ENCODE measurements at places on chromosomes 4 and X. TPM values are rescaled to one million over a fixed set of nuclear protein-coding genes. Genes with fewer than 3 reads are reported as not detected.
A peak's percentile ranks its signal among the peaks of the same experiment; 100 is the strongest.

DNA sequence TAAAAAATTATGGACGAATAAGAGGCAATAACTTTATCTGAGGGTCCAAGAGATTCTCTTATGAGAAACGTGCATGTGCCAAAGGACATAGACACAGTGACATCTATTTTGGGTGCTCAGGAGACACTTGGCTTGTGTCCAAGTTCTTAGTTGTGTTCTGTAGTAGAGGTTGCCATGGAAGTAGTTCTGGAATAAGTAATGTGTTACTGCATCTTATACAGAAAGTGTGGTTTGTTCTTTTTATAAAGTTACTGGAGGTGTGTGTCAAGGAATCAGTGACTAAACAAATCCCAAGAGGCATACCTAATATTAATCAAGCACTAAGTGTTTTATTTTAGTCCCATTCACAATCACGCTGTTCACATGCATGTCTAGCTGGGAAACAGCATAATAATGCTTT is 305.7 kb downstream of the ARHGAP24 start:
- DNase-seq, result no peak

- no peak for DNase-seq
Measured at GRCh38 chr4:107468812-107469211, 251.2 kb downstream of the PAPSS1 start.

GRCh38 chr4:13032936-13033335 is 451.2 kb downstream of the RAB28 start:
- no peak for DNase-seq

DNA sequence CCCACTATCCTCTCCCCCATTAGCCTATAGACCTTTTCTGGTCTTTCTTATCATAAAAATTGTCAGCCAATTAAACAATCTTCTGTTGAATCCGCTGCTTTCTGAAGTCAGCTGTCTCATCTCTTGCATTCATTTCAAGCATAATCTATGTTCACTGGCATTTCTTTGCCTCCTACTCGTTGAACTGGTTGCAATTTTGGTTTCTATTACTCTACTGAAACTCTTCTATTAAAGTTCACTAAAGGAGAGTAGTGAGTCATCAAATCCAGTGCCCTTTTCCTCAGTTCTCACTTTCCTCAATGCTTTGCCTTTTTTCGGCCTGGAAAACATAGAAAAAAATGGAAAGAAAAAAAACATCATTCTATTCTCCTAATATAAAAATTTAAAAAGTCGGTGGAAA is 23.9 kb upstream of the CXCL13 start:
- peak; percentile 79 for DNase-seq

DNA sequence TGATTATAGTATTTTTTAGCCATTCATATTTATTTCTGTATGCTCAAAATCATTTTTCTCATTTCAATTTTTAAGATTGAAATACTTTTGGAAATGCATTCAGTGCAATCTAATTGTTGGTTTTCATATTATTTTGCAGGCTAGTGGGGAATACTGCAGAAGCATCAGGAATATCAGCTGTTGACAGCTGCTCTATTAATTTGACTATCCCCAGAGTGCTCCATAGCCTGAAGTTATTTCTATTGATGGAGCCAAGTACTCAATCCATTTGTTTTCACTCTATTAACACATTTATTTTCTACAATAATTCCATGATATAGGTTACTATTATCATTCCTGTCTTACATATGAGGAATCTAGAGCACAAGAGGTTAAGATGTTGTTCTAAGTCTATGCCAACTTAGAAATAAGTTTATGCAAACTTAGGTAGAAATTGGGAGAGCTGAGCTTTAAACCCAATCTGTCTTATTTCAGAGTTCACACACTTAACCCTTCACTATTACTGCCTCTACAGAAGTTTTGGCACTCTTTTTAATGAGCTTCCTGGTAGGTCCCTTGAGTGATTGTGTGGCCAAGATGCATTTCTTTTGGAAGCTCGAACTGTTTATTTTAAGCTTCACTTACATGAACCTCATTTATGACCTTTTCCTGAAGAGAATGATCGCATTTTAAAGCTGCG is 65.6 kb upstream of the PCDH18 start:
- DNase-seq, result no peak

DNA sequence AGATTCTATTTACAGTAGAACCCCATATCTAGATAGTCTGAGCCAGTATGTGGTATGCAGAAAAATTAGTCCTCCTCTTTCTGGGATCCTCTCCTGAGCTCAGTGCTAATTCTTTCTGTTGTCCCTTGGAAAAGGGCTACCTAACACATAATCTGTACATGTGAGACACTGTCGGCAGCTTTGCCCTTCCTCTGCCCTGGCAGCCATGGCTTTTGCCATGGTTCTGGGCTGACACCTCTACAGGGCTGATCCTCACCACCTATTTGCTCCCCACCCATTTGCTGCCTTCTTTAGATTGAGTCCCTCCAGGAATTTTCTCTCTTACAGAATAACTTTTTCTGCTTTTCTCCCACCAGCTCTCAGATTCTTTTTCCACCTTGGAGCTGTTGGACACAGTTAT is 64.7 kb upstream of the MAP9 start:
- DNase-seq, result no peak

DNA sequence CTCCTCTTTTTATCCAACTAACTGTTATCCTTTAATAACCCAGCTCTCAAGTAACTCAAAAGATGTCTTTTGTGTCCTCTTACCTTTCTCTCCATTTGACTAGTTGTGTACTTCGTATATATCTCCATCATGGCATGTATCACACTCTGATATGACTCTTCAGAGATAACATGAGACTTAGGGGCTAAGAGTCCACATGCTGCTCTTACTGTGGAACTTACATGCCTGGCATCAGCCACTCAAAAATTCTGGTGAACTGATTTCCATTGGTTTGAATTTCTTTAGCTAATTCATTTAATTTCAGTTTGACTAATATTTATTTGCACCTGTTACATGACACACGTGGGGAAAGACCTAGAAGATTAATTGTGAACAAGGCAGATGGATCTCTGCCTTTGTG is 317.3 kb downstream of the HS3ST1 start:
- DNase-seq, result no peak

DNA sequence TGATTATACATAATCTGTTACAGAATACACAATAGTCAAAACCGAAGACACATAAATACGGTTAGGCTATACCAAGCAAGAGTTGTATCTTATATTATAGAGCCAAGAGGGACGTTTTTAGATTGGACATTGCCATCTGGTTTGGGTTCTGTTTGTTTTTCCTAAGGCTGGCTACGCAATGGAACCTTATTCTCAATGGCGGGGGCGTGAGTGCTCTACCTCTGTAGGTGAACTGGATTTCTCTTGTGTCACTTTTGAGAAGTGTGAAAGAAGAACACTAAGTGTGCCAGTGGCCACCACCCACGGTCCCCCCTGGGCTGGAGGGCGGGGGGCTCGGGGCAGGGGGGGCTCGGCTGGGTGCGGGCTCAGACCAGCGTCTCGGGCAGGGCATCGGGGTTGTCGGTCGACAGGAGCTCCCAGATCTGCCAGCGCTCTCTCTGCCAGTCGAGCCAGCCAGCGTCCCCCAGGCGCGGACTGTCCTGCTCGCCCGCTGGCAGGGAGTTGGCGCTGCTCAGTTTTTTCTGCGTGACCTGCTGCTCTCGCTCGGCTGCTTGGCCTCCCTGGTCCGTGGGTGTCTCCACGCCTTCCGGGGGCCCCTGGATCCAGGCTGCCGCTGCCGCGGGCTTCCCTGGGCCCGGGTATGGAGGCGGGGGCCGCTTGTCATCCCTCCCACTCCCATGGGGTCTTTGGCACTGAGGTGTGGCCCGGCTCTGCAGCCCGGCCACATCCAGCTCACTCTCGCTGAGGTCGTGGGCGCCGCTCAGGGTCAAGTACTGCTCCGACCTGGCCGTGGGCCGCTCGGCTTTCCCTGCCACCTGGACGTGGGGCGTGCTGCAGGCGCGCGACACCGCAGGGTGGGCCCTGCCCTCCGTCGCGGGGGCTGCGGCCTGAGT is 27.6 kb downstream of the HCCS start:
- DNase-seq, result no peak

DNA sequence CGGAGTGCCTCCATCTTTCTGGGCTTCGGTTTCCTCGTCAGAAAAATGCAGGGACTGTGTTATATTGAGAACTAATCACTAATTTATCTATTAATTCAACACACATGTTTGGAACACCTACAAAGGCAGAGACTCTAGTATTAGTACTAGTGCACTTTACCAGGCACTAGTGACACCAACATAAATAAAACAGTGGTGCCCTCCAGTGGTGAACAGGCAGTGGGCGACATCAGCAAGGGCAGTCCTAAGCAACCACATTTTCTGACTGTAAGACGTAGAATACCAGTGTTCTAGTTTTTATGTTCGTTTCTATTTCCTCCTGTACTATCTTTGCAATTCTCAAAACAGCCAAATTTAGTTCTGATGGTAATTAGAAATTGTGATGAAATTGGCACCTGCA is 69.1 kb upstream of the UCP1 start:
- peak; percentile 36 for DNase-seq

The SSX3 gene
- not detected for total RNA-seq

The POF1B gene
- total RNA-seq, result 7.7 TPM

The SOD3 gene
- not detected for total RNA-seq
